ENCODE measurements at places on chromosomes 5 and 9. TPM values are rescaled to one million over a fixed set of nuclear protein-coding genes. Genes with fewer than 3 reads are reported as not detected.

DNA sequence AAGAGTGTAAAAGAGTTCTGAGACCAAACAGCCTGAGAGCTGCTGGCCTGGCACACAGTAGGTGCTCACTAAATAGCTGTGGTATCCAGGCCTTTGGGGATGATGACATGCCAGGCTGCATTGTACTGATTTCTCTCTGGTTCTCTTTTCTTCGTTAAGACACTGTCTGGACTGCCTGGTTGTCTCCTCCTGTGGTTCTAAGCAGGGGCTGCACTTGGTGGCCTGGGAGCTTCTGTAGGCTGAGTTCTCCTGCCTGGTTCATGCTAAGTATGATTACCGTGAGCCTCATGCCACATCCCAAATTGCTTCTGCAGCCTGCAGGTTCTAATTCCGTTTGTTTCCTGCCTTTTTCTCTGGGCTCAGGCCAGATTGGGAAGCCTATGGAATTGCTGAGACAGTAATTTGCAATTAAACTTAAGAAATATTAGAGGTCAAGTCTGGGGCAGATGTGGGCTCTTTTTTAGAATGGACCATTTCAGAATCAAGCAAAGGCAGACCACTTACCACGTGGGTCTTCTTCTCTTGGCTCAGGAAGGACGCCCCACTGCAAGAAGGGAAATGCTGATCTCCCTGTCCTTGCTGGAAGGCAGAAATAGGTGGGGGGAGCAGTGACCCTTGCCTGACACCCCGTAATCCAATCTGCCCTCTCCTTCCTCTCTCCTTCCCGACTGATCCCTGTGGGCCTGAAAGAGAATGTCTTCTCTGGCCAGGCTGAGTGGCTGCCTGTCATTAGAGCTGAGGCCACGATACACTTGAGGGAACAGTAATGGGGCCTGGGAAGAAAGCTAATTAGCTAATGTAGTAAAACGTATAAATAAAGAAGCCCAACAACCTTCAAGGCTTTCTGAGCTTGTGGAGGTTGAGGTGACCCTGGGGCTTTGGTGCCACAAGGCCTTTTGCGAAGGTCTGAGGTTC is 21.9 kb upstream of the BOD1 start:
- H3K4me1 ChIP-seq, result no peaks in the 10 kb centered on the region
- H3K27me3 ChIP-seq, result peaks cover 19% of the 10 kb centered on the region
- H3K36me3 ChIP-seq, result no peaks in the 10 kb centered on the region
- no peak overlapping the region for H3K27ac ChIP-seq

DNA sequence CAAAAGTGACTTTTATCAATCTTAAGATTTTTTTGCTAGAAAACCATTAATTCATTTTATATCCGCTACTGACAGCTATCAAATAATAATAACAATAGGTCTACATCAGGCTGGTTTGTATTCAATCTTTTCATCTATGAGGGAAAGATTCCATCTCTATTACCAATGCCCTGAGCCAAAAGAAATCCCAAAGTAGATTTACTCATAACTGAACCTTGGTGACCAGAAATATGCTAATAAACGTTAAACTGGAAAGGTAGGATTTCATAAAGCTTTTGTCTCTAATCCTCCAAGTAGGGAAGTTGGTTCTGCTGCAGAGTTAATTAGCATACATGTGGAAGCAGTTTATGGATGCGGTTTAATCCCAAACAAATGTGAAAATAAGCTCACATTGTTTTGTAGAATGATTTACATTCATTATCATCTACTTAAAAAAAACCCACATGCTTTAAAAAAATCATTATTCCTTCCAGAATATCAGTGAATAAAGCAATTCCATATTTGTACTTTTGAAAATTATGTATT is 715.5 kb downstream of the CETN3 start:
- no peak for DNase-seq
- H3K27ac ChIP-seq, result no peak overlapping the region
- H3K4me1 ChIP-seq, result no peaks in the 10 kb centered on the region
- H3K27me3 ChIP-seq, result no peaks in the 10 kb centered on the region
- H3K36me3 ChIP-seq, result no peaks in the 10 kb centered on the region

GRCh38 chr5:56412601-56413379 is 179.7 kb upstream of the ANKRD55 start:
- H3K4me1 ChIP-seq, result peaks cover 19% of the 10 kb centered on the region
- no peak overlapping the region for H3K27ac ChIP-seq
- DNase-seq, result no peak
- H3K4me3 ChIP-seq, result no peak overlapping the region

The DAP gene
- 49.6 TPM for total RNA-seq

The SLC6A18 gene
- total RNA-seq, result not detected
